NCI-H1436 (cell line): ENCODE measurements at places on chromosomes 3 and 15.

DNA sequence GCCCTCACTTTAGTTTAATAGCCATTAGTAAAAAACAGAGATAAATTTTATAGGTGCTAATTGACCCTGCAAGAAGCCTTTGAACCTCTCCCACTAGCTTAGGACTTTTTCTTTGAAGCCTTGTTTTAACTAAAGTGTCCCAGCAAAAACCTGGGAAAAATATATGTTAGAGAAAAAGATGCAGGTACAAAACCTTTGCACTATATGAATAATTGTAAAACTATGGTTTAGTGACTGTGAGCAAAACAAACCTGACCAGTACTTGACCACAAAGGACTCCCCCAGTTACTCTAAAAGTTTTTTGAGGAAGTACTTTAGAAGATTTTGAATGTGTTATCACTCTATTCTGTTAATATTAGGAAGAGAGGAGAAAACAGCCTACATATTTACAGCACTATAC, 123.3 kb upstream of the TP63 start:
- no peak for DNase-seq

GRCh38 chr15:34161329-34161963, 48.5 kb downstream of the KATNBL1 start:
- DNase-seq = no peak

GRCh38 chr3:186432189-186432588, 70.2 kb upstream of the DGKG start:
- DNase-seq = no peak

DNA sequence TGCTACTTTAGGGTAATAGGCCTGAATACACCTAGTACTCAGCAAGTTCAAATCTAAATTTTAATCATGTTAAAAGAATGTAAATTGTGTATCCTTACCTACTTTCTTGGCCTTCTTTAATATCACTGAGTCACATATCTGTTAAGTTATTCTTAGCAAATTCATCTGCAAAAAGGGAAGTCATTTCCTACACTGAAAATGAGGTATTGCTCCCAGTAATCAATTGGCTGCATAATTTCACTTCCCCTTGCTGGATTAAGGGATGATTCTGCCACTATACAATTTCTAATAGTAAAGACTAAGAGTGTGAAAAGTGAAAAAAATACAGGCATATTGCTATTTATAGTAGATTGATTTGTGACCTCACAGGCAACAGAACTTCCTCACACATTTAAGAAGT, 47.8 kb downstream of the CCDC54 start:
- no peak for DNase-seq

DNA sequence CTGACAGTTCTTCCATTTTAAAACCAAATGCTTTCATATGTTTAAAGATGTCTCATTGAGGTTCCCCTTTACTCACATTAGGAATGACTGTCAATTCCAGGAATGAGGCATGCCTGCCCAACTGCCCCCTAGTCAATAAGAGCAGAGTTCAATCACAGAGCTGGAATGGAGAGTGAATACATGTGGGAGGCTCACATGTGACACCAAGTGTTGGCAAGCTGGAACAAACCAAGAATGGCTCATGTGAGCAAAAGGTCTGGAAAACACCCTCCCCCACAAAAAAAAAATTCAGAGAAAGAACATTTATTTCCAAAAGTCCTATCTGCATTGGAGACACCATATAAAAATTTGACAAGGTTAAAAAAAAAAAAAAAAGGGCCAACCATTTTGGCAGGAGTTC, 3.7 kb downstream of the PBRM1 start:
- DNase-seq = no peak

DNA sequence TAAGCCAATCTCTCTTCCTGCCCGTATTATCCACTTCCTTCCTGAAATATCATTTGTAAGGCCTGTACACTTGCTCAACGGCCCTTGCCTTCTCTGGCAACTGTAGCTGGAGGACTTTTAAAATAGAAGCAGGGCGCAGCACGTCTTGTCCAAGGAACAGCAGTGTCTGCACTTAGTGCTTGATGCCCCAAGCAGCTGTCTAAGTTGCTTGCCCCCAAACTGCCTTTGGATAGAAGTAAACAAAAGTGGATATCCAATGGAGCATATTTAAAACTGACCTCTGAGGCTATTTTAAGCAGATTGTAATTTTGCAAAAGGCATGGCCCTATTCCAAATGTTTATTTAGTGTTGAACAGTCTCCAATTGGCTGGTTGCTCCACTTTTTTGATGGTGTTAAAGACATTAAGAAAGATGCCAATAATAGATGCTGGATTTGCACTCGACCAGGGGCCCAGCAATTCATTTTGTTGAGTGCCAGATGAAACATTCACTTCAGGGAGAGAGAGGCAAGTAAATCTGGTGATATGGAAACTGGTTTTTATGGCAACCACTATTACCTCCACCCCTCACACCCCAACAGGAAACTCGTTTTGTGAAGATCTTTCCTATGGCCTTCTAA, 526.8 kb upstream of the TBL1XR1 start:
- DNase-seq = no peak

- DNase-seq = no peak
Measured at GRCh38 chr3:18919158-18919557, 229.2 kb upstream of the KCNH8 start.

GRCh38 chr3:135871311-135871710, 94.2 kb upstream of the PPP2R3A start:
- no peak for DNase-seq

DNA sequence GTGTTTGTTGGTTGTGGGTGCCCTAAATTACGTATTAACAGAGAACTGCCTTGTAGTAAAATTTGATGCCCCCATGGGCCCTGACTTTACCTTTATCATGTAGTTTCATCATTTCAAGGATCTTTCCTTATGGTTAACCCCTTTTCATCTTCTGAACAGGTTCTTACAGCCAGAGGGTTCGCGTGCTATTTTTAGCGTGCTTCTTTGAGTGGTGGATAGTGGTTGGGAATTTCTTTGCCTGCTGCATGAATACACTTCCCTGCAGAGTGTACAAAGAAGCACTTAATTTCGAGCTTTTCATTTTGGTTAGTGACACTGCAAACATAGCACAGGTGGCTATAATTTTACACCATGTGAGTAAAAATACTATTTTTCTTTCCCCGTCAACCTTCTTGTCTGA, 231.8 kb downstream of the ROBO2 start:
- no peak for DNase-seq

GRCh38 chr15:69154684-69155083, 5.8 kb upstream of the GLCE start:
- DNase-seq = no peak

DNA sequence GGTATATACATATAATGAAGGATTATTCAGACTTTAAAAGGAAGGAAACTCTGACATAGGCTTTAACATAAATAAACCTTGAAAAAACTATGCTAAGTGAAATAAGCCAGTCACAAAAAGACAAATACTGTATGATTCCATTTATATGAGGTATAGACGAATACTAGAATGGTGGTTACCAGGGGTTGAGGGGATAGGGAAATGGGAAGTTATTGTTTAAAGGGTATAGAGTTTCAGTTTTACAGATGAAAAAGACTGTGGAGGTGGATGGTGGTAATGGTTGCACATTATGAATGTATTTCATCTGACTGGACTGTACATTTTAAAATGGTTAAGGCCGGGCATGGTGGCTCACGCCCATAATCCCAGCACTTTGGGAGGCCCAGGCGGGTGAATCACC, 41.7 kb downstream of the FRMD5 start:
- no peak for DNase-seq

- DNase-seq = no peak
Measured at GRCh38 chr15:80020731-80021130, 38.7 kb upstream of the ZFAND6 start.

- no peak for DNase-seq
Measured at GRCh38 chr15:90782442-90782841, 65.3 kb downstream of the BLM start.

GRCh38 chr3:94440767-94441493, 378.1 kb downstream of the NSUN3 start:
- no peak for DNase-seq

GRCh38 chr3:33111581-33111980, 2.2 kb upstream of the CRTAP start:
- DNase-seq = no peak

DNA sequence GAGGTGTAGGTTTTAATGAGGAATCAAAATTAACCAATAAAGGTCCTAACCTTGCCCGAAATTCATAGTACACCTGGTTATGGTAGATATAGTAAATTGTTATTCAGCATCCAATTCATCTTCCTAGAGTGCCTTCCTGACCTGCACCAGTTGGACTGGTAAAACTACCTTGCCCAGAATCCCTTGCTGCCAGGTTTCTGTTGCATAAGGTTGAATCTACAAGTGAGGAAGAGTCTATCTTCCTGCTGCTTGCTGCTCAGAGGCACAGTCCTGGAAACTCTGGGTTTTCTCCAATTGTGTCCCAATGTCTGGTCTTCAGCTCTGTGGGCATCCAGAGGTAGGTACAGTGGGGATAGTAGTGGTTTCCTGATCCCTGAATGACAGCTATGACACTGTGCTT, 17.3 kb downstream of the CCDC54 start:
- DNase-seq = no peak
